ENCODE measurements at places on chromosomes 3 and 15. TPM values are rescaled to one million over a fixed set of nuclear protein-coding genes. Genes with fewer than 3 reads are reported as not detected.

SCG3 gene
- polyA plus RNA-seq: 0.11 TPM

SLC38A3 gene
- polyA plus RNA-seq: 4.2 TPM

DCLK3 gene
- polyA plus RNA-seq: not detected

GRIP2 gene
- 3.2 TPM for polyA plus RNA-seq

SCAP gene
- 47.3 TPM for polyA plus RNA-seq

COL6A5 gene
- not detected for polyA plus RNA-seq

UCN2 gene
- not detected for polyA plus RNA-seq

SNRPN gene
- 411 TPM for polyA plus RNA-seq

ESYT3 gene
- polyA plus RNA-seq: 1.5 TPM

ACKR4 gene
- 1.1 TPM for polyA plus RNA-seq

PRR20G gene
- not detected for polyA plus RNA-seq

All from kidney (tissue), 22 donors.